ENCODE measurements at places on chromosomes 4 and X.

DNA sequence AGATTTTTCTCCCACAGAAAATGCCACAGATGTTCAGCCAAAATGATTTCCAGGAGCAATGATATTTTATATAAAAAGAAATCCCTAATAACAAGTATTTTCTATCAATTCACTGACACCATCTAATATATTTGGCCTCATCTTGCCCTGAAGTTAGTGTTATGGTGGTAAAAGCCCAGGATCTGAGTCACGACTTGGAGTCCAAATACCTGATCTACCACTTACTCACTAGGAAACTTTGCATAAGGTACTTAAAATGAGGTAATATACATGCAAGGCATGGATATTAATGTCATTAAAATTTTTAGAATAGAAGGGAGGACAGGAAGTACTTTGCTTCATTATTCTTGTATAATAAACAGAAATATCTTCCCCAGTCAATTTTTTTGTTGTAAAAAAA lies 16.3 kb downstream of the PPP3CA start:
- DNase-seq, result no peak

DNA sequence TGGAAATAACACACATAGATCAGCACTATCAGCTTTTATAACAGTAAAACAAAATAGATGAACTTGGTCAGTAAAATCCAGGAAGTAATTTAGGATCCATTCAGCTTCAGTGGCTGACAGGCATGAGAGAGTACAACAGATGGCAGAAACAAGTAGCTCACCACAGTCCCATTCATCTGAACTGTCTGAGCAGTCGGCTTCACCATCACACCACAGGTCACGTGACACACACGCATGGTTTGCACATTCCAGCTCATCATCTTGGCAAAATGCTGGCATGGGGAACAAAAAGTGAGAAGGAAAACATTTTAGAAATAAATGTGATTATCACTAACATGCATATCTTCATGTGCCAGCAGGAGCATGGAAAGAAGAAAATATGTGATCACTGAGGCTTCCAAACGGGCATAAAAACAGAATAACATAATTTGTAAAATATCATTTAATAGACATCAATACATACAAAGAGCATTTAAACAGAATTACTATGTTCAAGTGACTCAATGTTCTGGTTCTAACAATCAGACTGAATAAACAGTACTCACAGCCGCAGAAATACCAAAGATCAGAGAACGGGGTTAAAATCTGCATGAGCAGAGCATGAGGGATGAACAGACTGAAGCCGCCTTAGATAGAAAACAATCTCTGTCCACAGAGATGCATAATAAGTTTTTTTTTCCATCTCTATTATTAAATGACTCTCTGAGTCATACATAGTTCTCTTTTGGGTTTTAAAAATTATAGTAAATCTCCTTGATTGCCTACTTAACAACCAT lies 158.1 kb downstream of the ATP10D start:
- DNase-seq, result peak; percentile 17

- DNase-seq, result no peak
Measured at GRCh38 chr4:6054162-6054922, 36.1 kb upstream of the C4orf50 start.

GRCh38 chr4:178027796-178028195 lies 585.6 kb upstream of the AGA start:
- DNase-seq, result no peak

DNA sequence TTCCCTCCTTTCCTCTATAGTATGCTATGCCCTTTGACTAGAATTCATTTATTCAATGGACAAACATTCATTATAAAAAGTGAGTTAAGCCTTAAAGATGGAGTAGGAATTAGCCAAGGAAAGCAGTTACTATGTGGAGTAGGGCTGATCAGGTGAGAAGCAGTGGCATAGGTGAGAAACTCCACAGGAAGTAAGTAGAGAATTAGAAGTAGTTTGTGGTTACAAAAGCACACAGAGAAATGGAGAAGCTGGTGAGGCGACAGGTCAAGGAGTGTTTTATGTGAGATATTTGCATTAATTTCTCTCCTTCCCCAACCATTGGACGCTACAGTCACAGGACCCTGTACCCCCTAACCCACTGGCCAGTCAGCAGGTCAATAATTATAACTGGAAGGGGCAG lies 30.6 kb downstream of the SETD7 start:
- no peak for DNase-seq

GRCh38 chr4:138269175-138269574 lies 27.0 kb upstream of the SLC7A11 start:
- no peak for DNase-seq

DNA sequence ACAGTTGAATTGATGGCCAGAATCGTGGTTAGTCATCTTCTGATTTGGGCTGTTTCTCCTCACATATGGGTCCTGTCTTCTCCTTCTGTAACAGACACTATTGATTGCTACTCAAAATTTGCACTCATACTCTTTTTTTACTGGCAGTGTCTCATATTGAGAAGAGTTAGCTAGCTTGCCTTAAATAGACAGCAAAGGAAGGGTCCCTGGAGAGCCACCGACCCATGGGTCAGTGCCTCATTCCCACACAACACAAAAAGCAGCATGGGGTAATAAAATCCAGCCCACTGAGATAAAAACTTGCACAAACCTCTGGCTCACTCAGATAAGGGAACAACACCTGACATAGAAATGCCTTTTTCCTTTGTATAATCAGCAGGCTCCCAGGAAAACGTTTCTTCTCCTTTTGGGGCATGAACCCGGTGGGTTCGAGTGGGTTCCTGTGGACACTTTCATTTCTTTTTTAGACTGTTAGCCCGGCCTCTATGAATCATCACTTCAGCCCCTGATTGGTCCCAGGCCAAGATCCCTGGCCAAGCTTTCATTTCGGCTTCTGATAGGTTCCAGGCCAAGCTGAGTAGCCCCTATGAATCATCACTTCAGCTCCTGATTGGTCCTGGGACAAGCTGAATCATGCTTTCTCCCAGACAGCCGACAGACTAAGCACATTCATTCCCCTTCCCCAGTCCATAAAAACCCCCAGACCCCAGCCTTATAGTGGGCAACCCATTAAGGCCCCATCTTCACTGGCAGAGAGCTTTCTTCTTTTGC lies 408.1 kb downstream of the DCAF12L2 start:
- DNase-seq, result no peak

- no peak for DNase-seq
Measured at GRCh38 chr4:18390655-18391353, 369.2 kb upstream of the LCORL start.

- peak; percentile 74 for DNase-seq
Measured at GRCh38 chr4:15479089-15479912, 9.6 kb downstream of the CC2D2A start.

- DNase-seq, result no peak
Measured at GRCh38 chr4:38601244-38601915, 62.6 kb upstream of the KLF3 start.

- no peak for DNase-seq
Measured at GRCh38 chrX:9562851-9563250, 98.0 kb downstream of the TBL1X start.

GRCh38 chr4:173227756-173228155 lies 59.1 kb downstream of the GALNT7 start:
- no peak for DNase-seq

DNA sequence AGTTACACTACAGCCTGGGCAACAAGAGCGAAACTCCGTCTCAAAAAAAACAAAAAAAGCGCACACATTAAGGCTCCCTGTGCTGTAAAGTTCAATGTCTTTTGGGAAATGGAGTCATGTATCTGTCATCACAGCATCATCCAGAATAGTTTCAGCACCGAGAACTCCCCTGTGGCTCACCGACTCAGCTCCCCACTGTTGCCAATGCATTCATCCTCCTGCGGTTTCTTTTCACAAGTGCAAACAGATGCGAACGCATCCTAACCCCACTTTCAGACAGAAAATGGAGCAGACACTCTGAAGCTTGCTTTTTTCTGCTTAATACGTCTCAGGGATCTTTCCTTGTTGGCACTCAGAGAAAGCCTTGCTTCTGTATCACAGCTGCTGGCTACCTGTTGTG lies 13.8 kb upstream of the SH3TC1 start:
- DNase-seq, result no peak

- DNase-seq, result no peak
Measured at GRCh38 chr4:22762548-22762947, 69.8 kb downstream of the GBA3 start.

DNA sequence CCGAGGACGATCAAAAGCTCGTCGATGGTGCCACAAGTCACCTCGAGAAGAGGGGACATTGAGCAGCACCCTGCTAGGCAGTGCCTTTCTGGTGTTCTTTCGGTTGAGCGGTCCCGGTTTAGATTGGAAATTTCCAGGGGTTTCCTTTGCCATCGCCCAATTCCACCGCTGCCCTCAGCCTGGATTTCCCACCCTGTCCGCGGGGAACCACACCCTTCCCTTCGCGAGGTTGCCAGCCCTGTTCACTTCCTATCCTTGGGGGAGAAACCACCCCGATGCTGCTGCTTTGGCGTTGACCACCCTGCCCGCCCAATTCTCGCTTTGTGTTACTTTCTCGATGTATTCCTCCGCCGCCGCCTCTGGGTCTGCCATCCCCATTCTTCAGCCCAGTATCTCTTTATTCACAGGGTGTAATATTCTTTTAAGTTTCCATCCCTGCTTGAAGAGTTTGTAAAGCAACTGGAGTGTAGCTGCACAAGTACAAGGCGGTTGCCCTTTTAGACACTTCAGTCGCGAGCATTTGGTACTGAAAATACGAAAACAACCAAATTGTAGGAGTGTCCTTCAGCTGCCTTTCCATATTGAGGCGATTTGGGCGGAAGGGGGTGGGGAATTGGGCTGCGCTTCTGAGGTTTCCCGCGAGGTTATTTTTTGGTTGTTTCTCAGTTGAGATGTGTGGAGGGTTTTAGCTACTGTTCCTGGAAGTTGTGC lies 1.1 kb downstream of the OGT start:
- peak; percentile 5 for DNase-seq

- DNase-seq, result no peak
Measured at GRCh38 chr4:30450474-30450873, 269.7 kb upstream of the PCDH7 start.
